ENCODE measurements at places on chromosomes 5 and 9.

DNA sequence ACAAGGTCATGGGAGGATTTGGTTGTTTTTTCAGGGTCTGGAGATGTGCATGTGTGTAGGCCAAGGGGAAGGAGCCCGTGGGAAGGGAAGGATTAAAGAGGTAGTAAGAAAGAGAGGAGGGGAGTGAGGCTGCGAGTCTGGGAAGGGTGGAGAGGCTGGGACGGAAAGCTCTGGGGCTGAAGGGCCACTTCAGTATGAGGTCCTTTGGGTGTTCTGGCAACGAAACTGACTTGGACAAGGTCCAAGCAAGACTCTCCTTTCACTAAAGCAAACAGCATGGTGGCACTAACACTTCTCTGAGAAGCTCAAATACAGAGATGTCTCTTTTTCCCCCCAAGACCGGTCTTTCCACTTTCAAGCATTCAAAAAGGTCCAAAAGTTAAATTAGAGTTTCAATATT lies 394.5 kb downstream of the ARHGEF28 start:
- no peak for DNase-seq

GRCh38 chr5:66010476-66010875 lies 84.1 kb downstream of the ERBIN start:
- peak; percentile 14 for DNase-seq

DNA sequence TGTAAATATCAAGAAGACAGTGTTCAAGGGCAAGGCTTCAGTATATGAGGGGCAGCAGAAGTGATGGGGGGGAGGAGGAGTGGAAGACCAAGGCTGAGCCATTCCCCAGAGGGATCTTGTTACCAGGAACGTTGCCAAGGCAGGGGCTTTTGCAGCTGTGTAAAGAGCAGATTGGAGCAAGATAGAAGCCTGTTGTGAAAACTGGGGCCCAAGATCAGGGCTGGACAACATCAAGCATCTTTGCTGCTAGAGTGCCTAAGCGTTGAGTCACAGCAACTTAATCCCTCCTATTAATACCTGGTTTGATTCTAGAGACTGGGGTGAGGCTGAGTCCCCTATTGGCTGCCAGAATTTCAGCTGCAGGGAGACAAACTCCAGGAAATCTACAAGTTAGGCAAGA lies 18.4 kb upstream of the ERCC6L2 start:
- DNase-seq: peak; percentile 67

DNA sequence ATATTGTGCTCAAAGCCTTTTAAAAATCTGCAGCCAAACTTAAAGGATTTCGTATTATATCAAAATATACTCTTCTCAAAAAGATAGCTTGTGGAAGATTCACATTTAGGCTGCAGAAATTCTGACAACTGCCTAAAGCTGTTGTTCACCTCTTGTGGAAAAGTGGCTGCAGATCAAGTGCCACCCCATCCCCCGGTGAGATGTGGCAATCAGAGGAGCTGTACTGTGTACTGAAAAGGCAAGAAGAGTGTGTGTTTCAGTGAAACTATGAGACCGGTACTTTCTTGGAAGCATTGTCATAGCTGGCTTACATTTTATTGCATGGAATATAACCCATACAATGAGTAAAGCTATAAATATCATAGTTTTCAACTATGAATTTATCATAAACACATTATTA lies 64.3 kb downstream of the CDH18 start:
- DNase-seq: no peak

DNA sequence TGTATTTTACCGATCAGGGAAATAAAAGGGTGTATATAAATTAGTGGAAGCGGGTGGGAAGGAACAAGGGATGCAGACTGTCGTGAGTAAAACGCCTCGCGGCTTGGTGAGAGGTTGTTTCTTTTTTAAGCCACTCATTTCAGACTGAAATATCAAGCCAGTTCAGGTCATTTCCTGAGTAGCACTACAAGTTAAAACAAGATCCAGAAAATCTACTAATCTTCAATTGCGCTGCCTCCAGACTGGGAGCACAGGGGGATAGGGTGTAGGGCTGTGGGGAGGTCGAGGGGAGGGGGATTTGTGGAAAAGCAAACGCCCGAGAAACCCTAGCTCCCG lies 140.8 kb downstream of the TSSK1B start:
- DNase-seq: no peak

DNA sequence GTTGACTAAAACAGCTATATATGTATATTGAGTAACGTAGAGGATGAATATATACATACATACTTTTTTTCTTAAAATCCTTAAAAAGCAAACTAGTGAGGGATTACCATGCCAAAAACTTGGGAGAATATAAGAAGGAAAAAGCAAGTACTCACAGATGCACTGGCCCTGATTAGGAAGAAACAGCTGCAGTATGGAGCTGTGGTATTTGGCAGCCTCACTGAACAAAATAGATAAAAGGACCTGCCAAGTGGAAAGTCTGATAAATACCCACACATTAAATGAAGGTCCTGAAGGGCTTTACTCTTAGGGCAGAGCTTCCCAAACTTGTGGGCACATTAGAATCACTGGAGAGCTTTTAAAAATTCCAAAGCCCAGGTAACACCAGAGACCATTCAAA lies 80.6 kb downstream of the FEM1C start:
- DNase-seq: peak; percentile 52

- DNase-seq: peak; percentile 84
Measured at GRCh38 chr5:159878988-159879471, 37.3 kb upstream of the ADRA1B start.

All from astrocyte (in vitro differentiated cells and primary cell).